ENCODE measurements at places on chromosomes 7 and 10.

DNA sequence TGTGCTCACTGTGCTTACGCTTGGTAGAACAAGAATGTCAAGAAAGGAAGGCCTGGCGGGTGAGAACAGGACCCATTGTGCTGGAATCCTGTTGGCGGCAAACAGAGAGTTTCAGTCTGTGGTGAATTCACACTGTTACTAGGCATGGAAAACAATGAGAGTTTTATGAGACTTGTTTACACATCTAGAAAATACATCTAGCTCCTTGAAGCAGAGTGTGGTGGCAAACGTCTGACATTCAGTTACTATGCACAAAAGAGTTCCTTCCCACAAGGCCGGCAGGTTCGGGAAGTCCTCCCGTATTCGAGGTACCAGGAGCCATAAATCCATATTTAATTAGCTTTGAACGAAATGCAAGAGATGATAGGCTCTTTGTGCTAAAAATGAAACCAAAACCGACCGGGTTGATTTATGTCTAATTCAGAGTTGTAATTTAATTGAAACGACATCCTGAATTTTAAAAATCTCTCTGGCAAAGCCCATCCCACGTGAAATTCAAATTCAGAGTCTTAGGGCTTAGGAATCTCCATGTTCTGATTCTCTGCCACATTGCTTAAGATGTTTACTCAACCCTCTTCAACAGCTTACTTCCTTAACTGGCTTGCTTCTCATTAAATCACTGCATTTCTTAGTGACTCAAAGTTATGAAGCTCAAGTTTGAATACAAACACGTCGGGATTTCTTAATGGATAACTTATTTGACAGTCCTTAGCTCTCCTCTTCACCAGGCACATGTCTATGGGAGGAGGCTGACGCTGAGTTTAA lies 299.9 kb upstream of the PITRM1 start:
- no peak for DNase-seq

DNA sequence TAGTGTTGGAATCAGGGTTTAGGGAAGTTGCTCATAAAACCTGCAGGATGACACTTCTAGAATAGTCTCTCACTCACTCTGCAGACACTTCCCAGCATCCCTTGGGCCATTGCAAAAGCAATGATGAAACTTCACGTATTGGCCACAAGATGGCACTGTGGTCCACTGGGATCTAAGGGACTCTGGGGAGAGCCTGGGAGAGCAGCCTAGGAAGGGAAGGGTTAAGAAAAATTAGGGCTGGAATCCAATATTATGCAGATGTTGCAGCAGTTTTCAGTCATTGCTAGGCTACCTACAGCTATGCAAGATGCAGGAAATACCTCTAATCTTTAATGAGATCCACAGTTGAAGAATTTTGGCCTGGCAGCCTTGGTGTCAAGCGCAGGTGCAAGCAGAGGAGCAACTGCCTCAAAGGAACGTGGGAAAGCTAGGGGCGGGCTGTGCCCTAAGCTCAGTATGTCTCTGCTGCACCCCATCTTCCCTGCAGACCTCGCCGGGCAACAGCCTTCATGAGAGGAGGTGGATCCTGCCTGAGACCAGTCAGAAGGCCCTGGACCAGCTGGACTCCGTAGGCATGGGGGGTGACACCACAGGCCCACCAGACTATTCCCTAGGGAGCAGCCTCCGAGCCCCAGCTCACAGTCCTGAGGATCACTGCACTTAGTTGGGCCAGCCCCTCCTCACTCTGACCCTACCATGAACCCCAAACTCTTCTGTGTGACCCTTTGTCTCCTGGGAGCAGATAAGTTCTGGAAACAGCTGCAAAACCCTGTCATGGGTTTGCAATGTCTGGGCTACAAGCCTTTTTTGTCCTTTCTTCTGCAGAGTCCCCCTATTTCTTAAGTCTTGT lies 127.9 kb upstream of the PRSS58 start:
- DNase-seq = peak; percentile 12

DNA sequence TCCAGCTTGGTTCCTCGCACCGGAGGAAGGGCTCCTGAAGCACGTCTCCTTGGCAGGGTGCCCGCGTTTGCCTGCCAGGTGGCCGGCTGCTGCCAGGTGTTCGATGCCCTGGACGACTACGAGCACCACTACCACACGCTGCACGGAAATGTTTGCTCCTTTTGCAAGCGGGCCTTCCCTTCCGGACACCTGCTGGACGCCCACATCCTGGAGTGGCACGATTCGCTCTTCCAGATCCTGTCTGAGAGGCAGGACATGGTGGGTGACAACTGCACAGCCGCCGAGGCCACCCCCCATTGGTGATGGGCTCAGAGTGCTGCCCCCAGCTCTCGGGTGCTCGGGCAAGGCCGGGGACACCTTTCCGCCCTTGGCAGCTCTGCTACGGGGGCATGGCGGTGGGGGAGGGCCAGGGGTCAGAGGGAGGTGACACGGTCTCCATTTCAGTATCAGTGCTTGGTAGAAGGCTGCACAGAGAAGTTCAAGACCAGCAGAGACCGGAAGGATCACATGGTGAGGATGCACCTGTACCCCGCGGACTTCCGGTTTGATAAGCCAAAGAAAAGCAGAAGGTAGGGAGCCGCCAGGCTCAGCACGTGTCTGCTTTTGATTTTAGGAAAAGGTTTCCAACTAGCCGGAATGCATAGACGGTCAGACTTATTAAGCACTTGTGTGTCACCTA lies 1.1 kb downstream of the ZNF511 start:
- DNase-seq = no peak

GRCh38 chr10:113957013-113957412 lies 86.7 kb upstream of the ADRB1 start:
- DNase-seq = peak; percentile 47

- DNase-seq = no peak
Measured at GRCh38 chr10:22760025-22760424, 45.6 kb upstream of the PIP4K2A start.

DNA sequence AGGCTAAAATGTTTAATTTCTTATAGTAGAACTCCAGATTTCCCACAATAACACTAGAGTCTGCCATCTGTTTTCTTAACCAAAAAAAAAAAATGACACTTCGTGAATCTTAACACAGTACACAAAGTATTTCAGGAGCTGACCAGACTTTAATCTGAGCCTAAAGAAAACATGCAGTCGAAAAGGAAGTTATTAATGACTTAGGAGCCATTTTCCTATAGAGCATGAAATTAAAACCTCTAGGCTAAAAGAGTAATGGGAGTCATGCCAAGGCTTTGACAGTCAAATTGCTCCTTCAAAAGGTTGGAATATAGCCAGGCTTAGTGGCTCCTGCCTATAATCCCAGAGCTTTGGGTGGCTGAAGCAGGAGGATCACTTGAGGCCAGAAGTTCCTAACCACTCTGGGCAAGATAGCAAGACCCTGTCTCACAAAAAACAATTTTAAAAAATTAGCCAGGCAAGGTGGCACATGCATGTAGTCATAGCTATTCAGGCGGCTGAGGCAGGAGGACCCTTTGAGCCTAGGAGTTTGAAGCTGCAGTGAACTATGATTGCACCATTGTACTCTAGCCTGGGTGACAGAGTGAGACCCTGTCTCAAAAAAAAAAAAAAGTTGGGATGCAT lies 13.6 kb downstream of the MICU1 start:
- DNase-seq = peak; percentile 69

GRCh38 chr7:99392659-99393354 lies 15.6 kb downstream of the PDAP1 start:
- DNase-seq = no peak

DNA sequence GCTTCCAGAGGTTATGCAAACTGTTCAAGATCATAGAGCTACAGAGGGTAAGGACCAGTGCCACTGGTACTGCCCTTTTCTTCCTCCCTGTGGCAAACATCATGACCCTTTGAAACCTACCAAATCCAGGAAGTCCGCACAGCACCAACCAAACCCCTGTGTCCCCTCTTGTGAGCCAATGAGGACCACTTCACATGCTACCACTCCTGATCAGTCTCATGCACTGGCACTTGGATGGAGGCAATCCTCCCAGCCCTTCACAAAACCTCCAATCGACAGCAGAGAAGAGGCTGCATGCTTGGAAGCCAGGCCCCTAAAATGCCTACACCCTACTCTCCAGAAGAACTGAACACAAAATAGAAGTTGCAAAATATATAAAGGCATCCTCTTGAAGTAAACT lies 248.0 kb downstream of the TNS3 start:
- no peak for DNase-seq

DNA sequence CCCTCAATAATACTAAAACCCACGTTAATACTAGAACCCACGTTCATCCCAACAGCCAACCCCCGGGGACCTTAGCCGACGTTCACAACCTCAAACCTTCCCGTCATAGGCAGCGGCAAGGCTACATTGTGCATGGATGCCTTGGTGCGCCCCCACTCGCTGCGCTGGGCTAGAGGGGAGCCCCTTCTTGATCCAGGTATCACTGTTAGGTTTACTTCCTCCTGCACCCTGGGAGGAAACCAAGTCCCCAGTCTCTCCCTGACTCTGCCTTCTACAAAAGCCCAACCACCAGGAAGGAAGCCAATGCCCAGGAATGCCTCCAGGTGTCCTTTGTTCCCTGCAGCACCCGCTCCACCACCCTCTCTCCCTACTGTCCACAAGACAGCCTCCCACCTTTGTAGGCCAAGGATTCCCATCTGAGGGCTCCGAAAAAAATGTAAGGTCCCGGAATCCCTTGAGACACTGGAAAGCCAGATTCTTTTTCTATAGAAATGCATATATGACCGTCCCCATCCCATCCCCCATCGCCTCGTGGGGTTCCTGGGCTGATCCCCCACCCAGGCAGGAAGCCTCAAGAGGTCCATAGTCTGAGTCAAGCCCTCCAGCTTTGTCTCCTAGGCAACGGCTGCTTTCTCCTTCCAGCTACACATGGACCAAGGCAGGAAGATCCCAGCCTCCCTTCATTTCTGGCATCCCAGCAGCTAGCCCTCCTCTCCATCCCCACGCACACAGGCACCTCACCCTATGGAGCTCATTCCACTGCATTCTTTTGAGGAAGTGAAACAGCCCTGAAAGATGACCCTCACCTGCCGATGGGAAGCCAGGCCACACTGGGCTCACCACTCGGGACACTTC lies 25.2 kb downstream of the CTBP2 start:
- no peak for DNase-seq

DNA sequence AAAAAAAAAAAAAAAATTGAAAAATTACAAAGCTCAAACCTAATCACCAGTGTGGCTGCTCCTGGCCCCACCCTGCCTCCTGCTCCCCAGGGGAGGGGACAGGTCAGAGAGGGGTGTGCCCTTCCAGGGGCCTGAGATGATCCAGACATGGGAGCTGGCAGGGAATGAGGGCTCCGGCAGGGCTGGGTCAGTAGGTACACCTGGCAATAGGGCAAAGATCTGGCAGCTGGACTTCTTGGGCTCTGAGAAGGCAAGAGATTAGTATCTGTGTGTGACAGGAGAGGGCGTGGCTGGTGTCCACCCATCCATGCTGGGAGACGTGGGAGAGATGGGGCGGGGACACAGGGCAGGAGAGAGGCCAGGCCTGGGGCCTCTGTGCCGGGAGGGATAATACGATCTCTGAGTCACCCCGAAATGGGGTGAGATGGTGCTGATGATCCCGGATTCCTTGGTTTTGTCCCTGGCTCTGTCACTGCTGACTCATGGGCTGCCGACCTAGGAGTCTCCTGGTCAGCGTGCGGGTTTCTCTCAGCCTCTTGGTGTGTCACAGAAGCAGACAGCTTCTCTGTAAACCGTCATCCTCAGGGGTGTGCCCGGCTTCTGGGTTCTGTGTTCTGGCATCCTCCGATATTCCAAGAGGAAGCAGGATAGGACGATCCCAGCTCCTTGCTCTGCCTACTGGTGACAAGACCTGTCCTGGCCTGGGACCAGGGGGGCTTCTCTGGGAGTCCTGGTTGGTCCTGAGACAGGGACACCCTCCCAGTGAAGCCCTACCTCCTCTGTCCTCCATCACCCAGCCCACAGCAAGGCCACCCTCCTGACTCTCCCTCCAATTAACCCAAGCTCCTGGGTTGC lies 8.2 kb upstream of the CLDN4 start:
- no peak for DNase-seq

DNA sequence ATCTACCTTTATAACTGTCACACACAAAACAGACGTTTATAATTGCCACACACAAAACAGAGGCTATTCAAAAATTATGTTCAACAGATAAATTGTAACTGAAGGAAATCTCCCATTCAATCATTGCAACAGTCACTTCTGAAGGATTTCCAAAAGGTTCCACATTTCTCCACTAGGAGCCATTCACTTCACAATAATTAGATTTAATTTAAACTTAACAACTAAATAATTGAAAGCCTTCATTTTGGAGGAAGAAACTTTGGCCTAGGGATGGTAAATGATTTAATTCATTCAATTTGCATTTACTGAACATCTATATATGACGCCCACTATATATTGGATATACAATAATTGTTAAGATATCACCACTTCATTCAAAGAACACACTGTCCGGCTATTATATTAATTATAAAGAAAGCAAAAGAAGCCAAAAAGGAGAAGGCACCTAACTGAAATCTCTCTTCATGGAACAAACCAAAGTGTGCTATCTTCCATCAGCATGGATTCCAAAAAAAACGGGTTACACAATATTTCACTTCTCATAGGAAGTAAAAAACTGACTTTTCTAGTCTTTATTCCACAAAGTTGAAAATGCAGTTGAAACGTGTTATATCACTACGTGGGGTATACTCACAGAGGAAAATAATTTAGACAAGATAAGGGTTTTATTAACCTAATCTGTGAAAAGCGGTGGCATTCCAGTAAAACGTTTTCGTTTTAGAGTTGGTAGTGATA lies 1.7 kb downstream of the ATAD1 start:
- DNase-seq = no peak

- no peak for DNase-seq
Measured at GRCh38 chr7:27442455-27442854, 199.9 kb downstream of the EVX1 start.

DNA sequence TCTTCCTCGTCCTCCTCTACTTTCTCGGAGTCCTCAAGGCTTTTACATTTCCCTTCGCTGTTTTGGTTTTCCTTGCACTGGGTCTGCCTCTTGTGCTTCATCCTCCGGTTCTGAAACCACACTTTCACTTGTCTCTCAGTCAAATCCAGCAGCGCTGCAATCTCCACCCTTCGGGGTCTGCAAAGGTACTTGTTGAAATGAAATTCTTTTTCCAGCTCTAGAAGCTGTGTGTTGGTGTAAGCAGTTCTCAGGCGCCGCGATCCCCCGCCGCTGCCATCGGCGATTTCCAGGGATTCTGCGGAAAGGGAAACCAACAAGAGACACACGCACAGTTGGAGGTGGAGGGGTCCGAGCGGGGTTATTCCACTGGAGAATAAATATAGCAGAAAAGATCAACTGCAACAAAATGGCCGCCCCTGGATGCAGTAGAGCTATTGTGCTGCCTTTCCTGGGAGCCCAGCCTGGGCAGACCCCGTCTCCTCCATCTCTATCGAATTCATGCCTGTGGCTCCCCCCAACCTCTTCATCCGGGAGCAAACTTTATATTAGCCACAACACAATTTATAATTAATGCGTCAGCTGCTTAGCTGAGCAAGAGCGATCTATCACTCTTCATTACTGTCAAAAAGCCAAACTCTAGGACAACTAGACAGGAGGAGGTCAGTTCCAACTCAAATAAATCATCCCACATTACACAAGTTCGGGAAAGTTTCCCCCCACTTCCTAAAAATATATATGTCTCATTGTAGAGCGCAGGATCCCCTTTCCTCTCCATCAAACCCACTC lies 1.1 kb downstream of the HOXA2 start:
- no peak for DNase-seq
